ENCODE measurements at places on chromosomes 12 and 14.
A peak's percentile ranks its signal among the peaks of the same experiment; 100 is the strongest.

DNA sequence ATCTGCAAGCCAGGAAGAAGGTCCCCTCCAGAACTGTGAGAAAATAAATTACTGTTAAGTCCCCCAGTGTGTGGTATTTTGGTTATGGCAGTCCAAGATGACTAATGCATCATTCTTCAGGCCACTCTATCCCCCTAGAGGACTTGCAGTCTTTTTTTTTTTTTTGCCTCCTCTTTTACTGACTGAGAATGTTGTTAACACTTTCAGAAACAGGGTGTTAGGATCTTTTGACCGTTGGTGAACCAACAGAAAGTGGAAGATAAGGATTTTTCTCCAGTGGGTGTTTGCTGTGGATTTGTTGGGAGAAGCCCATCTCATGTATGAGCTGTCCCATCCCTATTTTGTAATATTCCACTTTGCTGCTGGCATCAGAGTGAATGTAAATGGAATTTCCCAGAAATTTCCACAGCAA is 37.8 kb downstream of the MARK3 start:
- no peak for DNase-seq

DNA sequence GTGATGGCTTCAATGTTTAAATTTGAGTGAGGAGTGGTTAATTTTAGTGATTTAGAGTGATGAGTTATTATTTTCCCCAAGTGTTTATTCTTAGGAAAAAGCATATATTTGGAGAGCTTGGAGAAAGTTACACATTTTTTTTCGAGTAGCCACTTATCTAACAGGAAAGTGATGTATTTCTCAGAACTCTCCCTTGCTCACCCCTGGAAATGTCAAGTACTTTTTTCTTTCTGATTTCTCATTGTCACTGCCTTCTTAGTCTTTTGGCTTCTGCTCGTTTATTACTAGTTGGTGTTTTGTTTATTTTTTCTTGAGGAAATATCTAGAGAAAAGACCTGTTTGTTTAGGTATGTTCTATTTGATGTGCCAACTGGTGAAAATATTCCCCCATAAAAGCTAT is 58.8 kb downstream of the AEBP2 start:
- DNase-seq: no peak

DNA sequence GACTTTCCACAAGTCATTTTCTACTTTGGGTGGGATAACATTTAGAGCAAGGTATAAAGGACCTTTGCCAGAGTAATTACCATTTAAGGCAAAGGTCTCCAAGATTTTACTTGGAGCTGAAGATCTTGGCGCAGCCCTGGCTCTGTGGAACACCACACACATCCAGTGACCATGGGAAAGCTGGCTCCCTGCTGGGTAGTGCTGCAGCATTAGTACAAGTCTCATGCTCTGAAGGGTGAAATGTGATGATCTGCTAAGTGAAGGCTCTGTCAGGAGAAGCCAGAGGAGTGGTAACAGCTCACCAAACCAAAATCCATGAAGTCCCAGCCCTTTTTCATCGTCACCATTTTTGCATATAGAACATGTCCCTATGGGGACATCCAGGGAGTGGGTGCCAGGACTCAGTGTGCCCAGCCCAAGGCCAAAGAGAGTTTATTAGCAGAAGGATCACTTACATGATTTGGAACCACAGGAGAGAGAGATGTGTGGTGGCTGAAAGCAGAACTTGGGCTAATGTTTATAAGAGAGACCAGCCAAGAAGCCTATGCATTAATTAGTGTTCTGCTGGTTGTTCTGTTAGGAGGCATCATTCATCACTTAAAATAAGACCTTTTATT is 110.7 kb downstream of the SLC38A6 start:
- DNase-seq: no peak

- DNase-seq: peak; percentile 53
Measured at GRCh38 chr12:29662734-29663323, 120.9 kb downstream of the TMTC1 start.

DNA sequence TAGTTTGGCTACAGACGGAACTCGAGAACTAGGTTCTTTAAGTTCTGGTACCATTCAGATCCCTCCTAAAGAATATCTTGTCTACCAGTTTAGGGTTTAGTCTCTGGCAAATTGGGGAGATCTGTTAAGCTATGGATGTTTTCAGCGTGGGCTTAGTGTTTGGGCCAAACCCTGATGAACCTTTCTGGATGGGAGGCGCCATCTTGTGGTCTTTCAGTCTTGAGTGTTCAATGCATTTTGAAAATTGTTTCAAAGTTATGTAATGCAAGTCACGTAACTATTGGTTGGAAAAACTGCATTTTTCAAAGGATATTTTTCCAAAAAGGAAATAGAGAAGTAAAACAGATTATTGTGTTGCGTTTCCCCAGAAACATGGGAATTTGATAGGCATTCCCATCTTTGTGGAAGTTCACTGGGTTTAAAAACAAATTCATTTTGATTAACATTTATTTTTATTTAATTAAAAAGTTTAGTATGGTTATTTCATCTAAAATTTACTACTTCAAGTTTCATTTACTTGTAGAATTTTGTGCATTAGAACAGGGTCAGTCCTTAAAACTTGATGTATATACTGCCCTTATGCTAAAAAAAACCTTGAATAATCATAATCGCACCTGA is 169.0 kb downstream of the PRIMA1 start:
- peak; percentile 63 for DNase-seq

DNA sequence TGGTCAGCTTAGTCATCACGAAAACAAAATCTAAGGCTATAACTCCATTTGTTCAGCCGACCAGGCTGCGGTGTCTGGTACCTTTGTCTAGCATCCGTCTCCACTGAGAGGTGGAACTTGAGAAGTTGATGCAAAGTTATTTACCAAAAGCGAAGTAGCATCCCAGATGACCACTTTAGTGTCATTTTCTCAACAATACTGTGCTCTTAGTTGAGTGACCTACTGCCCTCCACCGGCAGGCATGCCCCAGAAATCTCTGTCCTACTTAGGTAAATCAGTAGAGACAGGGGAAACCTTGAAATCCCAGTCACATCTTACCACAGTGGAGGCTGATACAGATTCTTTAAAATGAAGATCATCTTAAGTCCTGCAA is 1.3 kb upstream of the ST8SIA1 start:
- DNase-seq: no peak

- no peak for DNase-seq
Measured at GRCh38 chr12:91171476-91171875, 11.1 kb downstream of the DCN start.

DNA sequence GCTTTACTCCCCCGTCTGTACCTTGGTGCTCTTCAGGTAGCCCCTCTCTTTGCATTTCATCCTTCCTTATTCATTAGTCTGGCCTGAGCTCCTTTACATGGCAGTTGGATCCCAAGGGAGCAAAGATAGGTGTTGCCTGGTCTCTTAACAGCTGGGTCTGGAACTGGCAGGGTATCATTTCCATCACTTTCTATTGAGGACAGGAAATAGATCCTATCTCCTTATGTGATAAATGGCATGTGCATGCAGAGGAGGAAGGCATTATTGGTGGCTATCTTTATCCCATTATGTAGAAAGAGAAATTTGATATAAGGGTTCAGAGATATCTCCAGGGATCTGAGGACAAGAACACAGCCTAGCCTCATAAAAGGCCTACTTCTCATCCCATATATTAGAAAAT is 54.6 kb upstream of the OAS1 start:
- DNase-seq: no peak

- DNase-seq: no peak
Measured at GRCh38 chr12:53063708-53064612, 14.1 kb downstream of the TNS2 start.

- DNase-seq: no peak
Measured at GRCh38 chr12:97283297-97283696, 179.3 kb upstream of the RMST start.

DNA sequence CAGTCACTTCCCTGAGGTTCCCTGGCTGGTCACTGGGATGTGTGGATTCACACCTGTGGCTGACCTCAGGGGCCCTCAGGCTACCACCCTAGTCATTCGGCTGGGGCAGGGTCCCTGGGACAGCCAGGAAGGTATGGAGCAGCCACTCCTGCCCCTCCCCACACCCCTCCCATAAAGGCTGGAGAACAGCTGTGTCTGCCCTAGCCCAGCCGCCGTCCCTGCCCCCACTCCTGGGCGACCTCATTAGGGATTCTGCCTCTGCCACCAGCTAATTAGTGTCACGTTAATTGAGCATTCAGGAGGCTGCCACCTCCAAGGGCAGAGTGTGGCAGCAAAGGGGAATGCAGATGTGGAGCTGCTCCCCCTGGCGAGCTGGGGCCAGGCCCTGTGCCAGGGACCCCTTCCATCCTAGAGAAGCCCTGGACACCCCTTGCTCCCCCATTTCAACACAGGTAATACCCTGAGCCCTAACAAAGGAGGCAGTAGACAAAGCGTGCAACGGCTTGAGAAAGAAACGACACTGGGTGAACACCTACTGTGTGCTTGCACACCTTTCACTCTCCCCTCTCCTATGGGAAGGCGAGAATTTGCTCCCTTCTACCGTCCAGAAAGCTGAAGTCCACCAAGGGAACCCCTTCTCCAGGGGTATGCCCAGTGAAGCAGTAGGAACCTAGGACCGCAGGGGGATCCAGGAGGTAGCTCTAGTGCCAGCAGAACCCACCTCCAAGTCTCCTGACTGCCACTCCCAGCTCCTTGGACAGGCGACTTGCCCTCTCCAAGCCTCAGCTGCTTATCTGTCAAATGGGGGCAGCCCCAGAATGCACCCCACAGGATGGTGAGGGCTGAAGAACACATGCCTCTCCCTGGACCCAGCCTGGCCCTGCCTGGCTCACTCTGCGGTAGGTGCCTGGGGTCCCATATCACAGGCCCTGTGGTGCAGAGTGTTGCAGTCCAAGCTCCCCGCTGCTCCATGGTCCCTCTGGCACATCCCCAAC is 45.1 kb downstream of the FAM222A start:
- no peak for DNase-seq

GRCh38 chr12:58563621-58564020 is 356.7 kb downstream of the LRIG3 start:
- DNase-seq: no peak

- DNase-seq: no peak
Measured at GRCh38 chr12:15662983-15663659, 126.1 kb downstream of the EPS8 start.
